ENCODE measurements at places on chromosomes 12 and 14. TPM values are rescaled to one million over a fixed set of nuclear protein-coding genes. Genes with fewer than 3 reads are reported as not detected.

GRCh38 chr12:48351022-48351708 lies 446 bp upstream of the ZNF641 start:
- peak; percentile 64 for DNase-seq

- no peak for DNase-seq
Observed at GRCh38 chr12:105659355-105660075, 329.0 kb downstream of the C12orf75 start.

C12orf42 gene
- 0.52 TPM for total RNA-seq

SLC10A1 gene
- total RNA-seq, result not detected

DNA sequence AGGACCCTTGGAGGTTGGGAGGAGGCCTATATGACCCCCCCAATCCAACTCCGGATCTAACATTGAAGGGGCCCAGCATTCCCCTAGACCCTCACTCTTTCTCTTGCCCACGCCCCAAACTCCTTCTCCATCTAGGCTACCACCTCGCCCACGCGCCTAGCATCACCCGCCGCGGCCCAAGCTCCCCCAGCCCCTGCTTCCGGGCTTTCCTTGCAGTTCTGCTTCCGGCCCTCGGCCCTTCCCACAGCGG lies 445 bp downstream of the CERS5 start:
- no peak for DNase-seq

LRFN5 gene
- not detected for total RNA-seq

ADCY4 gene
- total RNA-seq, result 5.7 TPM

GRCh38 chr14:52885230-52885629 lies 65.6 kb downstream of the FERMT2 start:
- no peak for DNase-seq

GRCh38 chr12:92051441-92051840 lies 94.2 kb downstream of the BTG1 start:
- DNase-seq, result no peak

CDCA3 gene
- total RNA-seq, result 110 TPM

DNA sequence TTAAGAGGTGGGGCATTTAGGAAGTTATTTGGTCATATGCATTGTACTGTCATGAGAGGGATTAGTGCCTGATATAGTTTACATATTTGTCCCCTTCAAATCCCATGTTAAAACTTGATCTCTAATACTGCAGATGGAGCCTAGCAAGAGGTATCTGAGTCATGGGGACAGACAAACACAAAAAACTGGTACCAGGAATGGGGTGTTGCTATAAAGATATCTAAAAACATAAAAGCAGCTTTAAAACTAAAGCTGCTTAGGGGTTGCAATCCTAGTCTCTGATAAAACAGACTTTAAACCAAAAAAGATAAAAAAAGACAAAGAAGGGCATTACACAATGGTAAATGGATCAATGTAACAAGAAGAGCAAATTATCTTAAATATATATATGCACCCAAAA lies 11.6 kb downstream of the CRY1 start:
- DNase-seq, result no peak

PAPLN gene
- 1.4 TPM for total RNA-seq

DDX54 gene
- 77.3 TPM for total RNA-seq

SALL2 gene
- total RNA-seq, result 5.4 TPM

CLEC6A gene
- not detected for total RNA-seq

DNA sequence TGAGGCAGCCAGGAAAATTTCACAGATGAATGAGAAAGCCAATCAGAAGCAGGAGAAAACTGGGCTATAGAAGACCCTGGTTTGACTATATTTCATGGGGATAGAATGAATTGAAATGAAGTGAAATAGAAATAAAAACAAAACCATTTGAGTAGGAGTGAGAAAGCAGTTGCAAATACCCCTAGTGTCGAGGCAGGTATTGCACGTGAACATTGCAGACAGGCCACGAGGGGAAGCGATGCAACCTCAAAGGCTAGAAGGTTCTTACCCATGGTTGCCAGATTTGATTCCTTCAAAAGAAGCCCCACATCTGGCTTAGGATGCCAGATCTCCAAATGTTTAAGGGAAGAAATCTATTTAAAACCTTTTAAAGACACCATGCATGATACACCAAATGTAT lies 648.9 kb downstream of the VRK1 start:
- DNase-seq, result no peak

TGFB3 gene
- total RNA-seq, result 6.3 TPM

- no peak for DNase-seq
Observed at GRCh38 chr12:106744600-106744999, 29.9 kb upstream of the RIC8B start.

DNA sequence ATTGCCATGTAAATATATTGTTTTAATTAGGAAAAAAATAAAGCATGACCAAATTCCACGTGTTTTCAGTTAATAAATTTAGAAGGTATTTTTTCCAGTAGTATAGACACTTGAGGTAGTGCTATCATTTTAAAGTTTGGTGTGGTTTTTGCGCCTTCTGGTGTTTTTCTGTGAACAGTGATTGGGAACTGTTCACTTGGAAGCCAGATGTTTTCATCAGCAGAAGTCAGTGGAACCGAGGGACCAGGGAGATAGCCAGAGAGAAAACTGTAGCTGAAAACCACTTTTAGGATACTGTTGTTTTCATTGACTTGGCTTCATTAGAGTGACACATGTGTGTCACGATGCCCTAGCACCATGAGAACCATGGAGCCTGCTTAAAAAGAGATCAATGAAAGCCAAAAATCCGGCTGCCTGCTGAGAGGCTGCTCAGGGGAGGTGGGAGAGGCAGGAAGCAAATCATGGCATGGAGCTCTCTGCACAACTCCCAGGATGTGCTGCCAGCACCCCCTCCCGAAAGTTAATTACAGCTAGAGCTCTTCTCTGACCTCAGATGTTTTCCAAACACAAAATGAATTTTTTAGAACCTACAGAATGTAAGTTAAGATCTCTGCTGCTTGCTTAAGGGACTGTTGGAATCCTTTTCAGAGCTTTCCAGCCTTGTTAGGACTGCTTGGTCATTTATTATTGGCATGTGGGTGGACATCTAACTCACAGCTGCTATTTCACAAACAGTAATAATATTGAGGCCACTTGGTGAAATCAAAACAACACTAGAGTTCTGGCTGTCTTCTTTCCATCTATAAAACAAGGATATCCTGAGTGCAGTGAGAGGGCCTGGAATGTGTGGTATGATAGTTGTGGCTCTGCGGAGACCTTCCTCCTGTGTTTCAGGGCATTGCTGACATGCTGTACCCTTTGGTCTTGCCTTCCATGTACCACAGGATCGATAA lies 192.3 kb downstream of the ANO4 start:
- DNase-seq, result no peak

- no peak for DNase-seq
Observed at GRCh38 chr12:24760162-24760561, 188.7 kb downstream of the BCAT1 start.

- DNase-seq, result peak; percentile 46
Observed at GRCh38 chr12:388541-389141, 479 bp downstream of the KDM5A start.

DNA sequence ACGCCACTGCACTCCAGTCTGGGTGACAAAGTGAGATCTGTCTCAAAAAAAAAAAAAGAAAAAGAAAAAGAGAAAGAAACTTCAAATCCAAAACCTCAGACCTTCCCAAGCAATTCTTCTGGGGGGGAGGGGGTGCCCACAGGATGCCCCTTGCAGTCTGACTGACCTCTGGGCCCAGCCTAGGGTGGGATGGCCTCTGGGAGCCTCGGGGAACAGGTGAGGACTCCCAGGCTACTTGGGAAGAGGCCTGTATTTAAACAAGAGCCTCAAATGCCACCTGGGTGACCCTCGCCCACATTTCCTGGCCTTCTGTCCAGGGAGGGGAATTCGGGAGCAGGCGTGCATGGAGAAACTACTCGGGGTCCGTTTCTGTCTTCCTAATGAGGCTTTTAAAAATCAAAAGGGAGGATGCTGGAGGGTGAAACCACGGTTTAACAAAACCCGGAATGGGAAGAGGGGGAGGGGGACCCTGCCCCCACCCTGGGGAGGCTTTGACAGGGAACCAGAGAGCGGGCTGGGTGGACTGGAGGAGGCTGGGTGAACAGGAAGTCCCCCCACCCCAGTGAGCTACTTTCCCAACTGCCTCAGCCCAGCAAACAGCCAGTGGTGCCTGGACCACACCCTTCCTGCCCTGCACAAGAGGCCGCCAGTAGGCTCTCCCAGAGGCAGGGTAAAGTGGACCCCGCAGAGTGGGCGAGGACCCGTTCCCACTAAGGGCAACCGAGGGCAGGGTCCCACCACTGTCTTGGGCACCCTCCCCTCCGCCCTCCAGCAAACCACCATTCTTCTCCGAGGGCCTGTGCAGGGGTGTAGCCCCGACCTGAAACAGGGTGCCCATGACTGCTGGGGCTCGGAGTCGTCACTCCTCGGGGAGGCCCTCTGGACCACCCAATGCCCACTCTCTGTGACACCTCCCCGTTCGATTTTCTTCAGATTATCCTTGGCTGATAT lies 1.5 kb upstream of the FBRSL1 start:
- DNase-seq, result no peak

MAP1LC3B2 gene
- 0.66 TPM for total RNA-seq

AQP2 gene
- total RNA-seq, result not detected

- DNase-seq, result no peak
Observed at GRCh38 chr12:131755305-131756113, 44.6 kb downstream of the SFSWAP start.

- DNase-seq, result no peak
Observed at GRCh38 chr14:77220246-77221017, 38.8 kb downstream of the TMEM63C start.

LHX5 gene
- total RNA-seq, result not detected

- DNase-seq, result no peak
Observed at GRCh38 chr14:105368910-105369652, 29.3 kb upstream of the TEX22 start.
